Upper lobe of left lung (tissue), 6 donors: ENCODE measurements at places on chromosomes 3 and 15. TPM values are rescaled to one million over a fixed set of nuclear protein-coding genes. Genes with fewer than 3 reads are reported as not detected.

Gene ERC2
- 0.67 TPM for total RNA-seq

GRCh38 chr3:117097351-117097750 lies 387.8 kb downstream of the TUSC7 start:
- no peaks in the 10 kb centered on the region for H3K27me3 ChIP-seq
- DNase-seq = no peak
- H3K4me1 ChIP-seq = no peaks in the 10 kb centered on the region
- H3K4me3 ChIP-seq = no peak overlapping the region

DNA sequence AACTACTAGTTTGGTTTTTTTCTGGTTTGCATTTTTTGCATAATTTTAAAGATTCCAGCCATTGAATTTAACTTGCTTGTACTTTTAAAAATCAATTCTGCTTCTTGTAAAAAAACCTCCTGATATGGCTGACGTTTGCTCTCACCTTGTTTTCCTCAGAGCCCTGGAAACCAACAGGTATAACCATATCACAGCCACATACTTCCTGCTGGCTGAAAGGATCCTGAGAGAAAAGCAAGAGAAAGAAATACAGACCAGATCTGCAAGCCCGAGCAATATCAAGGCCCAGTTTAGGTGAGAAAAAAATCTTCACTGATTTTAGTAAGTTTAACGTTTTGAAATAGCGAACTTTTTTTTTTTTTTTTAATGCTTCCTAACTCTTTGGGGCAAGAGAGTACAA lies 56.8 kb downstream of the SNRK start:
- no peaks in the 10 kb centered on the region for H3K27me3 ChIP-seq
- H3K36me3 ChIP-seq = peaks cover 28% of the 10 kb centered on the region
- no peak overlapping the region for H3K4me3 ChIP-seq
- peaks cover 5% of the 10 kb centered on the region for H3K4me1 ChIP-seq
- no peak for DNase-seq

DNA sequence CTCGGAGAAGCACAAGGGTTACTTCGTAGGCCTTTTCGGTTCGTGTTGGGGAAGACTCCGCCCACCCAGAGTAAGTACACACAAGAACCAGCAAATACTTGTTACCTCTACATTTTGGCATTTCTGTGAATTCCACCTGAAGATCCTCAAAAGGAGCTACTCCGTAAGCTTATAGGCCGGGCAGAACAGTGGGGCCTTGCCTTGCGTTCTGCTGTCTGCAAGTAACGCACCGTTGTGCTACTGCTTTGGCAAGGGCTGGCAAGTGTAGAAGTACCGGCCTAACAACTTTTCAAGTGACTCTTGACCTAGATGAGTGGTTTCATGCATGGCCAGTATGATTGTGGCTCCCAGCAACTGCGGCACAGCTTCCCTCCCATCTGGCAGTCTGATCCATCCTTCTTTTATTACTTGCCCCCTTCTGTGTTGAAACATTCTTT lies 6.4 kb upstream of the DNAAF4 start:
- H3K27me3 ChIP-seq = no peaks in the 10 kb centered on the region
- peak; percentile 79 for DNase-seq
- no peaks in the 10 kb centered on the region for H3K36me3 ChIP-seq

GRCh38 chr3:60064210-60065178 lies 1014.7 kb upstream of the CFAP20DC start:
- H3K4me3 ChIP-seq = no peak overlapping the region
- no peak overlapping the region for H3K27ac ChIP-seq
- no peaks in the 10 kb centered on the region for H3K36me3 ChIP-seq
- DNase-seq = no peak
- H3K27me3 ChIP-seq = no peaks in the 10 kb centered on the region

DNA sequence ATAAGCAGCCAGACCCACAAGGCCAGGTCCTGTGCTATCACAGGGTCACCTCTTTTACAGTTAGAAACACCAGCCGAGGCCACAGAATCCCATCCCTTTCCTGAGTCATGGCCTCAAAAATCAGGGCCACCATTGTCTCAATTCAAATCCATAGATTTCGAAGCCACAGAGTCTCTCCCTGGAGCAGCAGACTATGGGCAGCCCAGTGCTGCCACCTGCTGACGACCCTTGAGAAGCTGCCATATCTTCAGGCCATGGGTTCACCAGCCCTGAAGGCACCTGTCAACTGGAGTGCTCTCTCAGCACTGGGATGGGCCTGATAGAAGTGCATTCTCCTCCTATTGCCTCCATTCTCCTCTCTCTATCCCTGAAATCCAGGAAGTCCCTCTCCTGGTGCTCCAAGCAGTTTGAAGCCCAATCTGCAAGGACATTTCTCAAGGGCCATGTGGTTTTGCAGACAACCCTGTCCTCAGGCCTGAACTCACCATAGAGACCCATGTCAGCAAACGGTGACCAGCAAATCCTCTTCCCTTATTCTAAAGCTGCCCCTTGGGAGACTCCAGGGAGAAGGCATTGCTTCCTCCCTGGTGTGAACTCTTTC lies 39.6 kb downstream of the TGM4 start:
- no peak for DNase-seq
- no peak overlapping the region for H3K4me3 ChIP-seq
- H3K27me3 ChIP-seq = no peaks in the 10 kb centered on the region
- H3K27ac ChIP-seq = no peak overlapping the region
- H3K4me1 ChIP-seq = no peaks in the 10 kb centered on the region

Gene CCDC33
- total RNA-seq = not detected

Gene LRRIQ4
- total RNA-seq = not detected

GRCh38 chr3:3560591-3561311 lies 238.5 kb upstream of the LRRN1 start:
- no peaks in the 10 kb centered on the region for H3K27me3 ChIP-seq
- no peak for DNase-seq
- no peaks in the 10 kb centered on the region for H3K4me1 ChIP-seq
- H3K27ac ChIP-seq = no peak overlapping the region
- H3K36me3 ChIP-seq = no peaks in the 10 kb centered on the region

Gene FMN1
- total RNA-seq = 176 TPM

DNA sequence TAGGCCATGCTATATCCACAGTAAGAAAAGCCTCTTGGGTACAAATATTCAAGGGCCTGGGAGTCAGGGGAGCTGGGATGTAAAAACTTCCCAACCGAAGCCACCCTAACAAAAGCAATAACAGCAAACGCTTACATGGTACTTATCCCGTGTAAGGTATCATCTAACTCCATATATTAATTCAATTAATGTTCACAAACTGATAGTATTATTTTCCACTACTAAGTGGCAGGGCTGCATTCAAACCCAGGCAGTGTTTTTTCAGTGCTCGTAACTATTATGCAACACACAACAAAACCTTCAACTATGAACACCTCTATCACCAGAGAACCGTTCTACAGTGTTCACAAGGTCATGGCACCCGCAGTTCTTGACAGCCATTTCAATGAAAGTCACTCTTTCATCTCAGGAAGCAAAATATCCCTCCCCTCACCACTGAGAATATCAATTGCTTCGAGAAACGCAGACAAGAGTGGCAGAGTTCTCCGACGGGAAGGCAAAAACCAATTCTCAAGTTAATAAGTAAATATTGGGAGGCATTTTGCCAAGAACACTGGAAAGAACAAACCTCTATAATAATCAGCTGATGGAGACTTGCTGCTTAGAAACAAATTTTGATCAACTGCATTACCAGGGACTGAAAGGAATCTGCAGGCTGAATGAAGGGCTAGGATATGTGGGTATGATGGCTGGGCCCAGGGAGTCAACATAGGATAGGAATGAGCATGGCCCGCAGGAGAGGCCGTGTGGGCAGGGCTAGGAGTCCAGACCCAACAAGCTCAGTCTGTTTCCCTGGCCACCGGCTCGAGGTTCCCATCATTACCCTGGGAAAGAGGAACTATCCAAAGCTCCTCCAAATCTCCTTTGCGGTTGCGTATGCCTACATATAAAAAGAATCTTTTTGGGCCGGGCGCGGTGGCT lies 72.3 kb downstream of the XXYLT1 start:
- H3K27ac ChIP-seq = no peak overlapping the region
- no peak overlapping the region for H3K4me3 ChIP-seq
- no peaks in the 10 kb centered on the region for H3K36me3 ChIP-seq
- H3K4me1 ChIP-seq = peaks cover 22% of the 10 kb centered on the region

Gene TTLL13
- total RNA-seq = 0.39 TPM

GRCh38 chr3:27342267-27342666 lies 26.9 kb downstream of the NEK10 start:
- H3K4me3 ChIP-seq = no peak overlapping the region
- DNase-seq = no peak
- no peak overlapping the region for H3K27ac ChIP-seq
- no peaks in the 10 kb centered on the region for H3K36me3 ChIP-seq

- H3K4me1 ChIP-seq = no peaks in the 10 kb centered on the region
- no peak overlapping the region for H3K27ac ChIP-seq
- H3K4me3 ChIP-seq = no peak overlapping the region
- no peaks in the 10 kb centered on the region for H3K27me3 ChIP-seq
- H3K36me3 ChIP-seq = no peaks in the 10 kb centered on the region
Measured at GRCh38 chr3:85304360-85304964, 345.7 kb downstream of the CADM2 start.

GRCh38 chr3:188913084-188913483 lies 258.7 kb upstream of the TPRG1 start:
- H3K4me1 ChIP-seq = peaks cover 21% of the 10 kb centered on the region
- H3K27me3 ChIP-seq = no peaks in the 10 kb centered on the region
- H3K36me3 ChIP-seq = no peaks in the 10 kb centered on the region
- DNase-seq = no peak
- no peak overlapping the region for H3K27ac ChIP-seq
- H3K4me3 ChIP-seq = no peak overlapping the region

Gene ETFA
- 58.1 TPM for total RNA-seq

DNA sequence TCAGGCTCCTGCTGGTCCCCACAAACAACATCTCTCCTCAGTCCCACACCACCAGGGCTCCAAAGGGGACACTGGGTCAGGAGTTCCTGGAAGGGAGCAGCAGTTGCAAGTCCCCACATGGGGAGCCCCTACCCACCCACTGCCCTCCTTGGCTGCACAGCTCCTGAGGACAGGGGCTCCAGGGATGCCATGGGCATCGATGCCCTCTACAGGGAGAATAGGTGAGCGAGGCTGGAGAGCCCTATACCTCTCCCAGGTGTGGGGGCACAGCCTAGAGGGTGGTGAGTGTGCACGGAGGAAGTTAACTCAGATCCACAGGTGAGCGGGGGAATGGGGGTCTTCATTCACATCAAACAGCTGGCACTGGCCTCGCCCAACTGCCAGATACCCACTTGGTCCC lies 141.2 kb upstream of the LINGO1 start:
- H3K27me3 ChIP-seq = no peaks in the 10 kb centered on the region
- DNase-seq = no peak
- no peak overlapping the region for H3K27ac ChIP-seq
- H3K36me3 ChIP-seq = no peaks in the 10 kb centered on the region

GRCh38 chr15:89221543-89221942 lies at the start of gene RLBP1:
RLBP1 (minus strand) TSS chr15:89221579; CDS start chr15:89218975, 2,604 bp downstream.
- H3K4me1 ChIP-seq = no peaks in the 10 kb centered on the region
- H3K36me3 ChIP-seq = no peaks in the 10 kb centered on the region
- DNase-seq = no peak
- H3K27ac ChIP-seq = no peak within 1 kb of the TSS
- H3K27me3 ChIP-seq = no peaks in the 10 kb centered on the region

DNA sequence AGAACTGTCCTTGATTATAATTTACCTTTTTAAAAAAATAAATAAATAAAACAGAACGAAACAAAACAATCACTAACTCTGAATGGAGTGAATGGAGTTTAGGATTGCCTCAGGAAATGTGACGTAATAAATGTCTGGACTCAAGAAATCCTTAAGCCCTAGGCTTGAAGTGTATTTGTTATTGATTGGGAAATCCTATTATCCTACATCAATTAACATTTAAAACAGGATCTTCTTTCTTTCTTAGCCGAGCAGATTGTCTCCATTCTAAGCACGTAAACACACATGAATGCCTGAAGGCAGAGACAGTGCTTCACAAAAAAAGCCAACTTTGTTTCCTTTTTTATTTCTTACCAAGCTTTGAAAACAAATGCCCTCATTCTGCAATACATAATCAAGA lies 33.4 kb downstream of the KAT2B start:
- no peak for DNase-seq
- no peak overlapping the region for H3K27ac ChIP-seq
- no peaks in the 10 kb centered on the region for H3K36me3 ChIP-seq
- H3K27me3 ChIP-seq = no peaks in the 10 kb centered on the region
- H3K4me3 ChIP-seq = no peak overlapping the region
- H3K4me1 ChIP-seq = peaks cover 16% of the 10 kb centered on the region

- no peaks in the 10 kb centered on the region for H3K36me3 ChIP-seq
- H3K27me3 ChIP-seq = no peaks in the 10 kb centered on the region
- peak overlapping the region; percentile 60 for H3K27ac ChIP-seq
- peaks cover 45% of the 10 kb centered on the region for H3K4me1 ChIP-seq
- no peak overlapping the region for H3K4me3 ChIP-seq
Measured at GRCh38 chr3:126998728-126999127, 15.8 kb downstream of the PLXNA1 start.

Gene FBN1
- total RNA-seq = 159 TPM
